Naive thymus-derived CD8-positive, alpha-beta T cell (primary cell): ENCODE measurements at places on chromosomes 4 and X. TPM values are rescaled to one million over a fixed set of nuclear protein-coding genes. Genes with fewer than 3 reads are reported as not detected.

GRCh38 chr4:3706565-3707422 lies 59.4 kb upstream of the ADRA2C start:
- no peak for DNase-seq
- H3K4me3 ChIP-seq, result no peak overlapping the region
- H3K27me3 ChIP-seq, result peaks cover 33% of the 10 kb centered on the region
- H3K27ac ChIP-seq, result no peak overlapping the region
- H3K4me1 ChIP-seq, result no peaks in the 10 kb centered on the region

SASH3 gene
- 187 TPM for polyA plus RNA-seq

GRCh38 chrX:78357342-78358055 lies 30.1 kb upstream of the CYSLTR1 start:
- H3K4me3 ChIP-seq, result no peak overlapping the region
- H3K36me3 ChIP-seq, result no peaks in the 10 kb centered on the region
- H3K4me1 ChIP-seq, result peaks cover 2% of the 10 kb centered on the region
- no peak for DNase-seq

- no peak overlapping the region for H3K4me3 ChIP-seq
- no peak overlapping the region for H3K27ac ChIP-seq
- H3K4me1 ChIP-seq, result no peaks in the 10 kb centered on the region
- no peak for DNase-seq
- no peaks in the 10 kb centered on the region for H3K27me3 ChIP-seq
These were observed 368.5 kb upstream of the PABPC5 start for GRCh38 chrX:91066104-91066503.

DNA sequence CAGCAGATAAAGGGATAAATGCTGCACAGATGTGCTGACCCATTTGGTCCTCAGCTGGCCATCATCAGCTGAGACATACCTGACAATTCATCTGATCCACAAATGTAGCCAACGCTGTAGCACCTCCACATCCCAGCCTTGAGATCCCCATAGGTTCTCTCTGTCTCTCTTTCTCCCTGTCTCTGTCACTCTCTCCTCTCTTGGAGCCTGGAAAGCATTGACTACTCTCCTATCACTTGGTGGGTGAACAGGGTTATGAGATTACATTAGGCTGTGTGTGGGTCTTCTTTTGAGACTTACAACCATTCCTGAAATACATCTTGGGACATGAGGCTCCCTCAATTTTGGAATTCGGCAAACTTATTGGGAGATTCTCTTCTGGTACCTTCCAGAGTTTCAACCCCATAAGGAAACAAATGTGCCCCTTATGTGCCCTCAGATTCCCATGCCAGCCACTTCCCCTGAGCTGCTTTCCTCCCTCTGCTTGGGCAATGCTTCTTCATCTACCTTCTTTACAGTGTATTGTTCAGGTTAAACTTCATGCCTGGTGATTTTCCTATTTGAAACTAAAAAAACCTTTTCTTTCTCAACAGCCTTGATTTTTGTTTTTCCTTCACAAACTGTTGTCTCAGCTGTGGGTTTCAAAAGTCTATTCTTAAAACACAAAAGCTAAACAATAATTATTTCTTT lies 29.1 kb upstream of the FGF2 start:
- DNase-seq, result no peak
- no peak overlapping the region for H3K4me3 ChIP-seq
- no peak overlapping the region for H3K27ac ChIP-seq
- no peaks in the 10 kb centered on the region for H3K36me3 ChIP-seq

DNA sequence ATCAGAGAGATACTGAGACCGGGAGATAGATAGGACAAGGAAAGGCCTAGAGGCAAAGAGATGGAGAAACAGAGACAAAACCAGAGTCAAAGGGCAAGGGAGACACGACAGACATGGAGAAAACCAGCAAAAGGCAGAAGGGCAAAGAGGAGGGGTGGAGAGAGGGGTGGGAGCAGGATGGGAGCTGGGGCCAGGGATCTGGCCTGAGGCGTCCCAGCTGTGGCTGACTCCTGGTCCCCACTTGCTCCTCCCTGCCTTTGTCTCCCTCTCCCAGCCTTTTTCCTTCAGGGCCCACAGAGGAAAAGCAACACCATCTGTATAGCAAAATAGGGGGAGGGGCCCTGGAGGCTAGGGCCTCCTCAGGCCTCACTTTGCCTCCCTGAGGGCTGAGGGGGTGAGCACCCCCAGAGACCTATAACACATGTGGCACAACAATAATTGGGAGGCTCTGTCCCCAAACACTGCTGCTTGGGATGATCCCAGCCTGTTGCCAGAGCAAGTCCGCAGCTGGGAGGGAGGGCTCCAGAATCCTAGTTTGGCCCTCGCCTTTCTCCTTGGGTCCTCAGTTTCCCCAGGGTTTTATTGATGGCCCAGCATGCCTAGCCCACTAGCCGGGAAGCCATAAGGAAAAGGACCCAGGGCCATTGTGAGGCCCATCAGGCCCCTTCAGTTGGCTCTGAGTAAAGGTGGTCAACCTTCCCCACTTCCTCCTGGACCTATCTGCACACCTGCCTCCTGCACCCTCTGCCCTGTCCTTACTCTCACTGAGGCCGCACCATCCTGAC lies 96.8 kb downstream of the PJA1 start:
- H3K36me3 ChIP-seq, result no peaks in the 10 kb centered on the region
- DNase-seq, result no peak
- no peak overlapping the region for H3K27ac ChIP-seq
- no peaks in the 10 kb centered on the region for H3K27me3 ChIP-seq
